HuH-7.5 (cell line): ENCODE measurements at places on chromosomes 2 and 18.
A peak's percentile ranks its signal among the peaks of the same experiment; 100 is the strongest.

DNA sequence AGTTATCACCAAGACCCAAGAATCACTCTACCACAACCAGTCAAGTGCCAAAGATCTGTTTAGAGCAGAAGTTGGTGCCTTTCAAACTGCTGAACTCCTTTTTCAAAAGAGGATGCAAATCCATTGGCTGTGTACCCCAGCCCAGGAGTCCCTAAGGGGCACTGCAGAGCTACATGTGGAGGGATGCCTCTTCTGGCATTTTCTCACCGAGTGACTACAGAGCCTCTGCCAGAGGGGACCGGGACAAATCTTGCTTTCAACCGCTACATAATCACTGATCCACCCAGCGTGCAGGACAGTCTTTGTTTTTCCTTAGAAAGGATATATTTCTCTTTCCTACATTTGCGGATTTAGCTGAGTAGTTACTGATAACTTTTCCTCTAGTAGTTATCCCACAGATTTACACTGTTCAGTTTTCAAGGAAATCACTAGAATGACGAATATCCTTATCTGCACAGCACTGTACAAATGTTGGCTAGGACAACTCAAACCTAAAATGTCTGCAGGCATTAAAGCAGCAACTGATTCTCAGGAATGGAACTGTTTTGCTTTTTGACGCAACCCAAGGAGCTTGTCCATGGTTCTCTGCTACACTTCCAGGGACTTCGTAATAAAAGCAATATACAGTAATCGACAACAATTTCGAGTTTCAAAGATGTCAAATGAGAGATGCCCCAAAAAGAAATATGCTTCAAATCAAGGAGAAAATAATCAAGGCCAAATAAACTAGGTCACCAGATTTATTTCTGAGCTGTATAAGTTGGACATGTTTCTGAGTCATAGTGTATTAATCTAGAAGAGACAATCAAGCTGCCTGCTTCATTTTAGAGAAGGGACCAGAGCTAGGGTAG lies 24.1 kb downstream of the EPB41L3 start:
- no peak for DNase-seq

DNA sequence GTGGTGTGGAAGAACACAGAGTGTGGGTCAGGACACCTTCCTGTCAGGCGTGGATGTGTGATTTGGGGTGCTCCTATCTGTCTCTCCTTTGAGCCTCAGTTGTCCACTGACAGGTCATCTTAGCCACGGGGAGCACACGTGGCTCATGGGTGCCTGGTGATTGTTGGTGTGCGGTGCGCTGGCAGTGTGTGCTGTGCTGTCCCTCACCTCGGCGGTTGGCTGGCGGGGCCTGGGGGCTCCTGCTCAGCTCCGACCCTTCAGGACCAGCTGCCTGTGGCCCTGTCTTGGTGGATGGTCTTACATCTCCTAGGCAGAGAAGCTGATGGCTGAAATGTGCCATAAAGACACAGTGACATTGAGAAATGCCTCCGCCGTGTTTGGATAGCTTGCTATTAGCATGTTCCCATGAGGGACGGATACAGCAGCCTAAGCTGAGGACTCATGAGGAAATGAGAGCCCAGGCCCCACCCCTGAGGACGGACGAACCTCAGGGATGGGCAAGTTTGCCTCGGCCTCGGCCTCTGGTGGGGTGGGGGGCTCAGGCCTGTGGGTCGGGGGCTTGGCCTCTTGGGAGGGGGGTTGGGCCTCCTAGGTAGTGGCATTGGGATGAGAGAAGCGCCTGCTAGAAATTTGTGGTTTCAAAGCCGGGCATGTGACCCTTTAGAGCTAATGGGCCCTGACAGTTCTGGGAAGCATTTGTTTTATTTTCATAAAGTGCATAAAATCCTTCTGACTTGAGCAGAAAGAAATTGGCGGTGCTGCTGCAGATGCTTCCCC lies 20.3 kb upstream of the ASB1 start:
- no peak for DNase-seq

GRCh38 chr2:46495231-46496030 lies 16.1 kb downstream of the TMEM247 start:
- no peak for DNase-seq

DNA sequence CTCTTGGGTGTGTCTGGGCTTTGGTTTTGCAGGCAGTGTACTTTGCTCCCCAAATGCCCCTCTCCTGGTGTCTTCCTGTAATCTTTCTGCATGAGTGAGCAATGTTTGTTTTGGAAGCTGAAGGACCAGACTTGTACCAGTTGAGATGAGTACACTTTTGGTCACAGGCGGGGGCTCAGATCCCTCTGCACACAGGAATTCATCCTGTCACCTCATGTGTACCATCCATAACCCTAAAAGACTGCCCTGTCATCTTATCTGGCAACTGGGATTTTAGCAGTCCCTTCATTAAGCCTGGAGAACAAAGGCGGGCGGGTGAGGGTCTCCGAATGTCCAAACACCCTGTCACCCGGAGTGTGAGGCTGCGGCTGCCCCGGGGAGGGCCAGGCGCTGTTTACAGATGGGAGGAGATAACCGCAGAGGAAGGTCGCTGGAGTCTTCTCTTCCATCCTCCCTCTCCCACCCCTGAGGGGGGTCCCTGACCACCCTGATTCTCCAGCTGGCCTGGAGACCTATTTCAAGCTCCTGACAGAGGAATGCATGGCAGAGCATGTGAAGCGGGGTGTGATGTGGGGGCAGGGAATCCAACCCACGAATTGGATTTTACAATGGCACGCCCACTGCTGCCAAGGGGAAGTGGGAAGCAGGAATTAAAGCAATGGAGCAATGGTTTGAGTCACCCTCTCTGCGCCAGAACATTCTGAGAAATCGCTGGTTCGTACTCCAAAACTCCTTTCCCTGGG lies 158.2 kb upstream of the MYCN start:
- peak; percentile 74 for DNase-seq

- peak; percentile 20 for DNase-seq
These were observed 75.8 kb downstream of the KIDINS220 start for GRCh38 chr2:8761529-8762164.

DNA sequence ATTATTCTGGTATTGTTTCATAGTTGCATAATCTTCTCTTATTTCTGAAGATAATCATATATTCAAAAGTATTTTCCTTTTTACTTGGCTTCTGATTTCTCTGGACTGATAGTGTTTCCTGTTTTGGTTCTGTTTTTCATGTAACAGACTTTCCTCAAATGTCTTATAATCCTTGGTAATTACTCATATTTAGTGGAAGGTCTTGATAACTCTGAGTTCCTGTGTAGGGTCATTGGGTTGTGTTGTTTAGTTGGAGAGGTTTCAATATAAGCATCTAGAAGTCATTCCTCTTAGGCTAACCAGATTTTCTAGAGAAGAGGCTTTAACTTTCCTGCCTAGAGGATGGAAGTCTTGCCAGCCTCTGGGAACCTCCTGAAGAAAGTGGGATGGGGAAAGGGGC lies 23.8 kb downstream of the MFSD6 start:
- no peak for DNase-seq

- DNase-seq: no peak
These were observed 176.3 kb downstream of the INHBB start for GRCh38 chr2:120522151-120522751.

GRCh38 chr2:43175020-43175441 lies 51.4 kb downstream of the ZFP36L2 start:
- DNase-seq: no peak

DNA sequence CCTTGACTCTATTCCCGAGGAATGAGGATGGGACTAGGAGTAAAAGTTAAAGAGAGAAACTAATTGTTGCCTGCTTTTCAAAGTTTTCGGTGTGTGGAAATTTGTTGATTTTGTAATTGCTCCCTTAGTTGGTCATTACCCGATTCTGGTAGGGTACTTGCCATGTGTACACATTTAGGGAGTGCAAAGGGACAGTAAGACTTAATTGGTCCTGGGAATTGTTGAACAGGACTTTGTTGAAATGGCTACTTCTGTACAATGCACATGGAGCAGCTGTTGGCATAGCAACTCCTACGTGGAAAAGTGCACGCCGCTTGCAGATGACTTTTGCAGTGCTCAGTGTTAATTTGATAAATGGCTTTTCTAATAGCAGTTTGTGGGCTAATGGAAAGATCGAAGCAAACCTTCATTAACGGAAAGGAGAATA lies 22.9 kb downstream of the EPAS1 start:
- no peak for DNase-seq

DNA sequence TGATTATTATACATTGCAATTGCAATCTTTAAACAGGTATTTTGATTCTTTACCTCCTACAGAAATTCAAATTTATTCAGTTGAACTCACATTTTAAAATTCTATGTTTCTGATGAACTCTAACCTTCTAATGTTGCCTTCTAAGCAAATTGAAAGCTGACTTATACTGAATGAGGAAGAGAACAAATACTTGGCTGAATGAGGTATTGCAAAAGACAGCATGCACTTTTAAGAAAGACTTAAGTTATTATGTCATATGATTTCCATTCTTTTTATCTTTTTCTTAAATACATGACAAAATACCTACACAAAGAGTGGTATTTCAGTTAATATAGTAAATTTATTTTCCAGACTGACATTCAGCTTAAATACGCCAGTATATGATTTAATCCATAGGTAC lies 64.7 kb downstream of the FAM228A start:
- DNase-seq: no peak

DNA sequence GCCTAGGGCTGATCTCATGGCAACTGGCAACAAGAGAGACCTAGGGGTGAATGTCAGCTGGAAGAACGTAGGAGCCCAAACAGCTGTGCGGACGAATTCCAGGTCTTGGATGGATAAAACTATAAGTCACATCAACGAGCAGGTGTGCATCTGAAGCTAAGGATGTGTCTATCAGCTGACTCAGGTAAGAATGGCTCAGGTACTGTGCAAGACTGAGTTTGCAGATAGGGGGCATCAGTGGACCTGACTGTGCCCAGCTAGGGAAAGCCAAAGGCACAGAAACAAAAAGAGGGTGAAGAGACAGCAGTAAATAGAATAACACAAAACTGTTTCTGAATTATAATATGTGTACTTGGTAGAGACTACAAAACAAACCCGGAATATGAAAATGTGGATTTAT lies 357.3 kb downstream of the ZEB2 start:
- no peak for DNase-seq

GRCh38 chr2:226730481-226730880 lies 69.1 kb downstream of the IRS1 start:
- no peak for DNase-seq

GRCh38 chr18:52888014-52888413 lies 548.0 kb downstream of the DCC start:
- no peak for DNase-seq

DNA sequence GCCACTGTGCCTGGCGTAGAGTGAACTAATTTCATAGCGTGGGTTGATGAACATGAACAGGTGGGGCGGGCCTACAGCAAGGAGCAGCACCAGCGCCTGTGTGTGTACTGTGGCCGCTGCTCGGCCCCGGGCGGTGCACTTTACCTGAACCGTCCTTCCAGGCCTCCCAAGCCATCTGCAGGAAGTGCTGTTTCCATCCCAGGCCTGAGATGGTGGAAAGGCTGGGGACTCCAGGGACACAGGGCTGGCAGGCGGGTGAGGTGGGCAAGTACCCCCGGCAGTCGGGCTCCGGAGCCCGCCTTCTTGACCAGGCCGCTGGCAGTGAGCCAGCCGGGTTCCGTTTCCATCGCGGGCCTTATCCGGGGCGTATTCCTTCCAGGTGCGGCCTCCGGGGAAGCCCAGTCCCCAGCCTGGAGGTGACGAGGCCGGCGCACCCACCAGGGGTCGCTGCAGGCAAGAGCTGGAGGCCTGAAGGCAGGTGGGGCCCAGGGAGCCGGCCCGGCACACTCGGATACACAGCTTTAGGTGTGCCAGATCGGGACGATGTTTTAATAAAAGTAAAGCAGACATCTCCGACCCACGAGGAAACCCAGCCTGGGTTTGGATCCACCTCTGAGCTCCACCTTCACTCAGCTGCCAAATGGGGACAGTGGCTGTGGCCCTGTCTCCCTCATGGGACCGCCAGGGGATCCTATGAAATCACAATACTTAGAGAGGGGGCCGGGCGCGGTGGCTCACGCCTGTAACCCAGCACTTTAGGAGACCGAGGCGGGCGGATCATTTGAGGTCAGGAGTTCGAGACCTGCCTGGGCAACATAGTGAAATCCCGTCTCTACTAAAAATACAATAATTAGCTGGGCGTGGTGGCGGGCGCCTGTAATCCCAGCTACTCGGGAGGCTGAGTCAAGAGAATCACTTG lies 22.7 kb upstream of the PDIA6 start:
- DNase-seq: peak; percentile 80
